HS-5 (cell line): ENCODE measurements at places on chromosomes 3 and 15.

DNA sequence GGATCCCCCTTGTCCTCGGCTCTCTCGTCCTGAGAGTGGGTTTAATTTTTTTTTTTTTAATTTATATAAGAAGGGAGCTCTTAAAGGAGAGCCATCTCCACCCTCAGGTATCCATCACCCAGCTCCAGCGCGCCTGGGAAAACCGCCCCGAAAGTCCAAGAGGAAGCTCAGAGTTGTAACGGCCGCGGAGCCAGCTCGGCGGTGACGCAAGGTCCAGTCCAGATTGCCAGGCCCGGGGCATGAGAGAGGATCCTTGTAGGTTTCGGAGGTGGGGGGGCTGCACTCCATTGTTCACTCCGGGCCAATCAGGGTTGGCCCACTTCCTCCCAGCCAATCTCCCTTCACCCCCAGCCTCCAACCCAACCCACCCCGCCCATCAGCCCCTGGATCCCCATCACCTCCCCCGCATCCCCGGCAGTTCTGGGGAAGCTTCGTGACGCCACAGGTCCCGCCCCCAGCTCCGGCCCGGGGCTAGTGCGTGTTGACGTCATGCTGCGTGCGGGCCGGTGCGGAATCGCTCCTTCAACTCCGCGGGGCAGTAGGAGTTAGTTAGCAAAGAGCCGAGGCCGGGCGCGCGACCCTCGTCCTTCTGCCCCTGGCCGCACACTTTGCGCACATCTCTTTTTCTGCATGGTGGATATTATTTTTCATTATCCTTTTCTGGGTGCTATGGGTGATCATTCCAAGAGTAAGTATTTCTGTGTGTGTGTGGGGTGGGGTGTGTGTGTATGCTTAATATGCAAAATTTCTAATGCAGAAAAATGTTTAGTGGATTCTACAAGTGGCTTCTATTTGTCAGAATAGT, at the start of gene ISL2:
TSS of gene ISL2 (plus strand) at position 520 of the 805 bp plus-strand sequence. CDS start at position 631, 111 bp downstream.
- peak; percentile 87 for DNase-seq

- no peak for DNase-seq
These were observed 10.8 kb upstream of the SLC24A5 start for GRCh38 chr15:48109856-48110531.

GRCh38 chr3:41299036-41299435, 99.7 kb downstream of the CTNNB1 start:
- DNase-seq = no peak

- no peak for DNase-seq
These were observed 18.8 kb upstream of the VGLL4 start for GRCh38 chr3:11662392-11662990.

- DNase-seq = no peak
These were observed 326.2 kb downstream of the RYR3 start for GRCh38 chr15:33636958-33637357.

- DNase-seq = no peak
These were observed 627.2 kb downstream of the CADM2 start for GRCh38 chr3:85586018-85586417.

DNA sequence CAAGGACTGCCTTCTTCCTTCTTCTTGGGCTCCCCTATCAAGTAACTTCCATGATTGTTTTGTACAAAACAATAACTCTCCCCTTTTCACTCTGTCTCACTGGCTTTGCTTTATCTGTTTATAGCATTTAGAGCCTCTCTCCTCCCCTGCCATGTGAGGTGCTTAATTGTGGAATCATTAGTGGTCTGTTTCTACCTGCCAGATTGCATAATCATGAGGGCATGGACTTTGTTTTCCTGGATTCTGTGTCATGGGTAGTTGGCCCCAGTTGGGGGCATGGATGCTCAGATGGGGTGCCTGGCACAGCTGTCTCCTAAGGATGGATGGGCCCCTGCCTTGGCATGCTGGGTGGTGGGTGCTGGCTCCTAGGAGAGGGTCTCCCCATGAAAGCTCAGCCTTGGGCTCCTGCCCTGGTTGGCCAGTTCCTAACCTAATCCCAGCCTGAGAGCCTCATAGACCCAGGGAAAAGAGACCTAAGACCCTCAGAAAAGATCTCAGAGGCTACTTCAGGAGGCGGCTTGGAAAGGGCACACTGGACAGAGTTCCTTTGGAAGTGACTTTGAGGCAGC, 8.0 kb upstream of the CTXND1 start:
- no peak for DNase-seq

GRCh38 chr3:2927259-2927658, 182.9 kb downstream of the IL5RA start:
- DNase-seq = no peak

GRCh38 chr3:114902691-114903101, 244.4 kb downstream of the ZBTB20 start:
- no peak for DNase-seq
